Stimulated activated CD4-positive, alpha-beta T cell treated with anti-CD3 and anti-CD28 coated beads, Interleukin-1b, Interleukin-23, amount 100 ng/mL, for 1 hour (primary cell): ENCODE measurements at places on chromosomes 4 and X.

DNA sequence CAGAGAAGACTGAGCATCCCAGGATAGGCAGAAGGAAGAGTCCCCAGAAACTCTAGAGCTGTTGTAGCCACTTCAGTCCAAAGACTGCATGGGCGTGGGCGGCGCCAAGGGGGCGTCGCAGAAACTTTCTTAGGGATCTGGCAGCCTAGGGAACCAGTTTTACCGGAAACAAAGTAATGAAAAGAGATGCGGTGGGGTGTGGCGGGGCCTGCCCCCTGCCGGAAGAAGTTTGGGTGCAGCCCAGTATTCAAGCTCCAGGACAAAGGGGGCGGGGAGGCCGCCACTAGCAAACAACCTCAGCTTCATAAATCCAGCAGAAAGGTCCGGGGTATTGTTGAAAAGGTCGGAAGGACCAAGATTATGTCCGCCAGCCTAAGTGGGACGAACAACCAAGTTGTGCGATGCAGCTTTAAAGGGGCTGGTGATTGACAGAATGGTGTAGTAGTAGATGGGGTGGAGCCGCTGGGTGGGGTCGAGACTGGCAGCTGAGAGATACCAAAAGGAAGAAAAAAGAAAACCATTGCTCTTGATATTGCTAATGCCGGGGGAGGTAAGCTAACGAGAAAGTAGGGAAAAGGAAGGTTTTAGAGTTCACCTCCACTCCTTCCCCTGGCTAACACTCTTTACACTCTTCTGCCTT, 190.5 kb downstream of the RRAGB start:
- no peak for DNase-seq

DNA sequence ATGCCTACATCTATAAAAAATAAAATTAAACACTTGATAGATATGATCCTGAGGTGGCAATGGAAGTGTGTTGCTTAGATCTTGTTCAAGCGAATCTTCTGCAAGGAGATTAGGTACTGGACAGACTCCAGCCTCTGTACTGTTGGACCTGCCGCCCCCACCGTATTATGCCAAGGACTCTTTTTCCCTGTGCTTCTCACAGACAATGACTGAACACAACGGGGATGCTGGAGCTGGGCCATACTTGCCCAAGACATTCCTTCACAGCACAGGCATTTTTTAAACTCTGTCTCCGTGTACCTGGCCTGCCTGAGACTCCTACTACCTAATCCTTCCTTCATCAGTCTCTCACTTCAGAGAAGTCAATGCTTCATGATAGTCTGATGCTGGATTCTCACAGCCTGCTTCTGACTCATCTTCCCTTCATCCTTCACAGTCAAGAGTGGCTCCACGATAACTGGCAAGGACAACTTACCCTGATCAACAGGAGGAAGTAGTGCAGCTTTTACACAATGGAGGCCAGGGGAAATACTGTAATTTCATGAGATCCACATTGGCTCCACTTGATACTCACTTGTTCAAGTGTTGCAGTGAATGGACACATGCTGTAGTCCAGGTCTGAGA, 754.6 kb upstream of the AGA start:
- DNase-seq, result no peak

DNA sequence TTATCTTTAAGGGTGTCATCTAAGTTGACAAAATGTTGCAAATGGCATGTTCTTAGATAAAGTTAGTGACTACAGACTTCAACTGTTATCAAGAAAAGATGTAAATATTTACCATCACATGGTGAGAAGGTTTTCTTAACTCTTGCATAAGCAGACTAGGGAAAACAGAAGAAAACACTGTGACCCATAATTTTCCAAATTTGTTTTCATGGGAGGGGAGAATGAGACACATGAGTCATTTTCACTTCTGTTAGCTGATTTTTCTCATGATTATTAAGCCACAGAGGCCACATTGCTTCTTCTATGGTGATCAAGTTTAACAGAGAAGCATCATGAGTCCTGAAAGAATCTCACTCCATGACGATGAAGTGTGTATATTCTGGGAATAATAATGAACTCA, 30.2 kb upstream of the SYTL5 start:
- no peak for DNase-seq

DNA sequence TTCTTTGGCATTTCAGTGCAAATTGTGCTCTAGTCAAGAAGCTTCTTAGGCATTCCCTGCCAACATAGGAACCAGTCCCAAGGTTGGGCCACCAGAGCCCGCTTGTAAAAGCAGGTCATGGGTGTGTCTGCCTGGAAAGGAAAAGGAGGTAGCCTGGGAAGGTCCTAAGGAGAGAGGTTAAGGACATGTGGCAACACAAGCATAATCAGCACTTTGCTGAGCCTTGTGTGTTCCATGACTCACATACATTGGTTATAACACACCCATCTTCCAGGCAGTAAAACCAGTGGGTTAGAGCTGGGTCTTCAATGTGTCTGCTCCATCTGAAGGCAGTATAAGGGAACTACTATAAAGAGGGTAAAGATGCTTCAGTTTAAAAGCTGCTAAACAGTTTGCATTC, 165.0 kb downstream of the FHIP1A start:
- DNase-seq, result no peak

DNA sequence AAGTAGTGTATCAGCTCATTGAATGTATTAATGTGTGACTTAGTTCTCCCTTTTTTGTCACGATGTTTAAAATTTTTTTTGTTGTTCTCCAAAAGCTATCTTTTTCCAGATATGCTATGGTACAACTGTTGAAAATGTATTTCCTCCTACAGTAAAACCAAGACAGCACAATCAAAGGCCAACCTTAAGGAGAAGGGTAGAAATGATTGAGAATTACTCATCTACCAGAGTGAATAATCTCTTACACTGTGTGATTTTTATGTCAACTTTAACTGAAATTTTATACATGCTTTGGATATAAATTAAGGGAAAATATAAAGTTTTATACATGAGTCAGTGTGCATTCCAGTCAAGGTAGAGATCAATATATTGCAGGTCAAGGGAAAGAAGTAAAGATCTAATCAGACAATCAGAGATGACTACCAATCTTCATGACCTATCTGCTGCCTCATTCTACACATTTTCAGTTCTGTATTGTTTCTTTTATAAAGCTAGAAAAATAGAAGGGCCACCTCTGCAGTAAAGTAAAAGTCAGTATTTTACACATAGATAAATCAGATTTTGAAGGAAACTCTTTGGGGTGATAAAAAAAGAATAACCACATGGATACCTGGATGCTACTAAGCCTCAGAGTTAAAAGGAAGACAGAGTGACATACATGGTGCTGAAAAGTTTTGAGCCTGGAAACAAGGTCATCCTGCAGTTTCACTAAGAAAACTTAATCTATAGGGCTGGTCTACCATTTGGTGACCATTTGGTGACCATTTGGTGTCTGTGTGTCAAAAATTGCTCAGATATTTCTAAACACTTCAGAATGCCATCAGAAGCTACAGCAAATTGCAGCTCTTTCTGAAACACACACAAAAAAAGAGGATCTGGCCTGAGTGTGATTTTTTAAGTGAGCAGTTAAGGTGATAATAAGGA, 1.6 kb downstream of the FAM13A start:
- no peak for DNase-seq

- no peak for DNase-seq
Measured at GRCh38 chr4:124555959-124556358, 156.6 kb downstream of the ANKRD50 start.

- DNase-seq, result no peak
Measured at GRCh38 chr4:78652282-78652876, 100.8 kb downstream of the ANXA3 start.

DNA sequence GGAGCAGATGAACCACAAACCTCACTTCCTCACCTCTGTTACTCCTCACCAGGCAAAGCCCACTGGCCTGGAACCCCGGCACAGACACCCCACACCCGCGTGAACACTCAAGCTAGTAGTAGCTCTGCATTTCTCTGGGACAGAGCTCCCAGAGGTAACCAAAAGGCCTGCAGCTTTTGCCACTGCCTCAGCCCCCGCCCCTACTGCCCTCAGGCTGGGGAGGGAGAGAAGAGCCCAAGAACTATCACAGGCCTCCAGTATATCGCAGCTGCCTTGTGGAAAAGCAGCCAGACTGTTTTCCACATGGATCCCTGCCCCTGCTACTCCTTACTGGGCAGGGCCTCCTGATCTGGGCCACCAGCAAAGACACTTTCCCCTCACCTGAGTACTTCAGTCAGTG, 728.7 kb upstream of the ACTRT1 start:
- DNase-seq, result no peak

- DNase-seq, result no peak
Measured at GRCh38 chr4:33425936-33426335, 2705.8 kb downstream of the PCDH7 start.

GRCh38 chrX:480861-481417, 94.2 kb upstream of the PPP2R3B start:
- DNase-seq, result no peak

DNA sequence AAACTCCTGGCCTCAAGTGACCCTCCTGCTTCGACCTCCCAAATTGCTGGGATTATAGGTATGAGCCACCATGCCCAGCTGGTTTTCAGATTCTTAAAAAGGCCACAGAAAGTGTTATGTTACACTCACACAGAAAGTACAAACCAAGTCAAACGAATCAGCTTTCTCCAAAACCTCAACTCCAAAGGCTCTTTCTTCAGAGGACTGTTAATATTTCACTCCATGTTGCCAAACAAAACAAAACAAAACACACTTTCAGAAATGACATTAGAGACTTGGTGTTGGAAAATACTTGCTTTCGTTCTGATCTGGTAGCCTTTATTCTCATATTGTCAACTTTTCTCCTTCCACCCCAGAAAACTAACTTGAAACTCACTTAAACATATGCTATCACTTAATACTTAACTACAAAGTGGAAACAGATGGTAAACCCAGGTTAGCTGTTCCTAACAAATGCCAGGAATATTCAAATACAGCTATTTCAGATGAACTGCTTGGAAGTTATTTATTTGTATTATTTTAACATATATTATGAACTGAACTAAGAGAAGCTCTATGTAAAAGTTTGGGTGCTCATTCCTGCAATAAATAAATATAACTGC, 34.7 kb downstream of the RLIM start:
- no peak for DNase-seq

DNA sequence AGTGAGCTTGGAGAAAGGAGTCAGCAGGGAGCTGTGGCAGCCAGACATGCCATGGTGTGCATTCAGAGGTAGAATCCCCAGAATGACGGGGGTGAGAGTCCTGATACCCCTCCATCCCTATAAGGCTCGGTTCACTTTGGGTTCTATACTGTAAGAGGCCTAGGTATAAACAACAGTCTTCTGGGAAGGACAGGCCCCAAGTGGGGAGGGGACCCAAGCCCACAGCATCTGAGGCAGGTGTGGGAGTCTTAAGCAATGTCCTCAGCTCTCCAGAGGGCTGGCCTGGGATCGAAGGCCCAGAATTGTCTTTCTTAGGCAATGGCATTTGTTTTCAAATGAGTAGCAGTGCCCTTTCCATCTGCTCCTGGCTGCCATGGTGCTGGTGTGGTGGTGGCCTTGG, 50.2 kb upstream of the MAMLD1 start:
- DNase-seq, result no peak

GRCh38 chr4:101418055-101418454, 70.7 kb upstream of the PPP3CA start:
- no peak for DNase-seq

DNA sequence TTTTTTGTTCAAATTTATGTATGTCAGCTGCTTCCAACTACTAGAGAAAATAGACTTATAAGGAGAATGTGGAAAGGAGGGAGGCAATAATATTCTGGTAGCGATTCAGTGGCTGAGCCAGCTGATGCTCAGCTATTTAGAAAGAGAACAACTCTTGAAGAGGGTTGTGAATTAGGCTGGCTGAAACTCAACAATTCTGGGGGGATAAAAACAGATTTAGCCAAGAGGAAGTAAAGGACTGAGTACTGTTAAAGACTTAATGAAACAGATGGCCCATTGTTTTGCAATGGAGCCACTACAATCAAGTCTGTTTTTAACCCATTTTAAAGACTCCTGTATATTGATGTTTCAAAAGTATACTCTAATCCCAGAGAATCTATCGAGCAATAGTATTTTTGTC, 1058.9 kb downstream of the C4orf33 start:
- DNase-seq, result no peak

DNA sequence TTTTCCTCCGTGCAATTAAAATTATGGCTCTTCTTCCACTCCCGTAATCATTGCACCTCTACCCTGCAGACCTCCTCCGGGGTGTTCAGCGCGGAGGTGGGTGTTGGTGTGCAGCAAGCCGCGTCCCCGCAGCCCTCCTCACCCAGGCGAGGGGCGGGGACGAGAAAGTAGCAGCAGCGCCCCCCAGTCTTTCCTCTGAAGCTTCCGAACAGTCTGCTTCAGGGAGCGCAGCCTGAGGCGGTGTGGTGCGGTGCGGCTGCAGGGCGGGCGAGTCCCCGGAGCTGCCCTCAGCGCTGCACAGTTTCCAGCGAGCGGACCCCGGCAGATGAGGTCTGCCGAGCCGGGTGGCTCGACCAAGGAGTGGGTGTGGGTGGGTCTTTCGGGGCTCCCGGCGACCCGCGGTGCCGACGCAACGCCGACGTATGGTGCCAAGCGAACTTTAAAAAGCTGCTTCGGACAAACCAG, at the start of gene FRAS1:
Gene FRAS1 (plus strand): TSS at position 189 of the 465 bp plus-strand sequence. CDS start 687 bp downstream, outside the sequence.
- no peak for DNase-seq

DNA sequence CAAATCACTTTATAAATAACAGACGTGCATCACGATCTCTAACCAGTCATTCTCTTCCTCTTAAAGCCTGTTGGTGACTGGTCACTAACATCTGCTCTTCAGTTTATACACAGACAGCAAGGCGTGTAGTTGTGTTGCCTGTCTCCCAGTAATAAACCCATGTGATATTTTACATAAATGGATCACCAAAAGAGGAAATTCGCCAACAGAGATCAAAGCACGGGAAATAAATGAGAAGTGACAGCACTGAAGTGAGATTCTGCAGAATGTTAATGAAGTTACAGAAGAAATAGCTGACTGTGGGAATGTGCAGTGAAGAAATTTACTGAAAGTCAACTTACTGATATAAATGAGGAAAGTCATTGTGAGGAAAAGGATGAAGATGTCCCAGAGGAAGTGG, 47.0 kb downstream of the AFF1 start:
- no peak for DNase-seq

GRCh38 chr4:174056959-174057358, 226.5 kb downstream of the FBXO8 start:
- no peak for DNase-seq

GRCh38 chrX:85004255-85004654, 578 bp downstream of the APOOL start:
- no peak for DNase-seq

DNA sequence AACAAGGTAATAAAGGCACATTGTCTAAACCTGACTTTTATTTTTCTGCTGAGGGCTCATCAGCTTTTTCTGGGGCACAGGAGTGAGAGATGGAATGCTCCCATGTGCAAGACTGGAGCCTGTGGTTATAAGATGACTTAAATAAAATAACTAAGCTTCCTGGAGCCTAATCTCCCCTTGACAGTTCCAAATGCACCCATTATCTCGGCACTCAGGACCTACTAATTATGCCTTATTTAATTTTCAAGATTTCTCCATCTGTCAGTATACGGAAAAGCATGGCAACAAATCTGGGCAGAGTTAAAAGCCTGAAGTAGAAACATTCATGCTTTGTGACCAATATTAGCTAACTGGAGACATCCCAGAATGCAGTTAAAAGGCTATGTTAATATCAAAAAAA, 416.7 kb upstream of the TEX13C start:
- DNase-seq, result no peak

GRCh38 chr4:127370604-127371003, 262.2 kb upstream of the INTU start:
- DNase-seq, result no peak
